Stimulated activated CD4-positive, alpha-beta T cell treated with anti-CD3 and anti-CD28 coated beads, Interleukin-1b, Interleukin-23, amount 100 ng/mL, for 4 hours (primary cell): ENCODE measurements at places on chromosomes 16 and 17.
A peak's percentile ranks its signal among the peaks of the same experiment; 100 is the strongest.

- no peak for DNase-seq
Measured at GRCh38 chr17:9571201-9571600, 4.4 kb downstream of the STX8 start.

- peak; percentile 11 for DNase-seq
Measured at GRCh38 chr16:22008215-22009059, 526 bp downstream of the MOSMO start.

DNA sequence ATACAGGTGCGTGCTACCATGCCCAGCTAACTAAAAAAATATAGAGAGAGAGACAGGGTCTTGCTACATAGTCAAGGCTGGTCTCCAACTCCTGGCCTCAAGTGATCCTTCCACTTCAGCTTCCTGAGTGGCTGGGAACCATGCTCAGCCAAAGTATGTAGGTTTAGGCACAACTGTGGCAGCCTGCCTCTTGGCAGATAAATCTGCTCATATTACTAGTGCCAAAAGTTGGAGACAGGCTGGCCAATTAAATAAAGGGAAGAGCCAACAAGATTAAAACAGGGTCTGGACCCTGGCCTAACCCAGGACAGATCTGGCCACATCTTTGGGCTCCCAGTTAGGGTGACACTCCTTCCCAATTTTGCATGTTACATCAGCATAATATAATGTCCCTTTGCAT, 151.7 kb downstream of the CBLN1 start:
- no peak for DNase-seq

GRCh38 chr16:10752843-10753523, 9.3 kb downstream of the NUBP1 start:
- no peak for DNase-seq

GRCh38 chr17:63967953-63968352, 4.8 kb downstream of the SCN4A start:
- no peak for DNase-seq

DNA sequence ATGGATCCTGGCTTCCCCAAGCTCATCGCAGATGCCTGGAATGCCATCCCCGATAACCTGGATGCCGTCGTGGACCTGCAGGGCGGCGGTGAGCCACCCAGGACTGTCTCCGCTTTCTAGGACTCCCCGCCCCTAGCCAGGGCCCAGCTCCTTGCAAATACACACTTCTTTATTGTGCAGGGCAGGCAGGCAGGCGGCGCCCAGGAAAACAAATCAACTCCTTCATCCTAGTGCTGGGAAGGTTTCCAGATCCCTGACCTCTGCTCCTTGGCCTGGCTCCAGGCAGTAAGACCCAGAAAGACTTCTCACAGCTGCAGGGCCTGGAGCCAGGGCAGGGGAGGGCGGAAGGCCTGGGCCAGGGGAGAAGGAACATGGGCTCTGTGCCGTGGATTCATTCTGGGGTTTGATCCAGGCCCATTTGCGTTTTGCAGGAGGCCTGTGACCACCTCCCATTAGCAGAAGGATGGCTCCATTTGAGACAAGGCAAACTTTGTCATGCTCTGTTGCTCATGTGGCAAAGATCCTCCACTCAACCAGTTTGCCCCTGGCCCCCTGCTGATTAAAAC, 6.0 kb upstream of the LPCAT2 start:
- no peak for DNase-seq

DNA sequence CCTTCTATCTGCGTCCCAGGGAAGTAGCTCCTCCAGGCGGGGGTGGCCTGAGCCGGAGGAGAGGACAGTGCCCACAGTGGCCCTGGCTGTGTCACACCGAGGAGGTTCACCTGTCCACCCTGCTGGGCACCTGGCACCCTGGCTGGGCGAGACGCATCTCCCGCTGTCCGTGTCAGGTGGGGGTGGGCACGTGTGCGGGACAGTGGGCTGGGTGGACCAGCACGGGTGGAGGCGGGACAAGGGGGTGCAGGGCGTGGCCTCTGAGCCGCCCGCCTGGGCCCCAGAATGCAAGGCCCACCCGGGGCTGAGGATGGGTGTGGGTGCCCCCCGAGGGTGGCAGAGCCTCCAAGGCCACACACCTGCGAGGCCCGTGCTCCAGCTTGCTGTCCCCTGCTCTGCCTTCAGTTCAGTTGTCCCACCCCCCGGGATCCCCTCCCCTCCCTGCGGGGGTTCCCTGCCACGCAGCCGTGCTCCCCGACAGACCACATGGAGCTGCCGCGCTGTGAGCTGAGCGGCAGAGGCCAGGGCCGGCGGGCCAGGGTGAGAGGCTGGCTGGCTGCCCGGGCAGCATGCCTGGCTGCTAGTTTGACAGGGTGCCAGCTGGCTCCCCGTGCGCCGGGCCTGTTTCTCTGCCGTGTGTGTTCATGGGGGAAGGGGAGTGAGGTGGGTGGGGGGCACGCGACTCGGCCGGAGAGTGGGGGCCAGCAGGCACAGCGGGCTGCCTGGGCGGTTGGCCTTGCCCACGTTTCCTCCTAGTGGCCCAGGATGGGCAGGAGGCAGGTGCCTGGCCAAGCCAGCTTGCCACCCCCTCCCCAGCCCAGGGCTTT, 33.9 kb downstream of the BAHCC1 start:
- no peak for DNase-seq

DNA sequence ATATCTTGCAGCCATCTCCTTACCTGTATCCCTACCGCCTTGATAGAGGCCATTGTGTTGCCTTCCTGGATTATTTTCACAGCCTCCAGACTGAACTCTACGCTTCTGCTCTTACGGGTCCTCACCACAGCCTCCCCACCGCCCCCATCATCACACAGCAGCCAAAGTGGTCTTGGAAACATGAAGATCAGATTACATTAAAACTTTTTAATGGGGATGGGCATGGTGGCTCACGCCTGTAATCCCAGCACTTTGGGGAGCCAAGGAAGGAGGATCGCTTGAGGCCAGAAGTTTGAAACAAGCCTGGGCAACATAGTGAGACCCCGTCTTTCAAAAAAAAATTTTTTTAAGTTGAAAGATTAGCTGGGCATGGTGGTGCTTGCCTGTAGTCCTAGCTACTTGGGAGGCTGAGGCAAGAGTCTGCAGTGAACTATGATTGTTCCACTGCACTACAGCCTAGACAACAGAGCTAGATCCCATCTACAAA, 150.5 kb downstream of the NPIPB5 start:
- DNase-seq, result no peak
